Astrocyte (in vitro differentiated cells and primary cell): ENCODE measurements at places on chromosomes 5 and 9. TPM values are rescaled to one million over a fixed set of nuclear protein-coding genes. Genes with fewer than 3 reads are reported as not detected.

DNA sequence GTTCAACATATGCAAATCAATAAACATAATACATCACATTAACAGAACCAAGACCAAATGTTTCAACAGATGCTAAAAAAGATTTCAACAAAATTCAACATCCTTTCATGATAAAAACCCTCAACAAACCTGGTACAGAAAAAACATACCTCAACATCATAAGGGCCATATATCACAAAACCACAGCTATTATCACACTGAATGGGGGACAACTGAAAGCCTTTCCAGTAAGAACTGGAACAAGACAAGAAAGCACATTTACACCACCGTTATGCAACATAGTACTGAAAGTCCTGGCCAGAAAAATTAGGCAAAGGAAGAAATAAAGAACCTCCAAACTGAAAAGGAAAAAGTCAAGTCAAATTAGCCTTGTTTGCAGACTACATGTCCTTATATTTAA lies 93.6 kb downstream of the DTWD2 start:
- DNase-seq: no peak

GRCh38 chr5:38367966-38368365 lies 109.6 kb downstream of the EGFLAM start:
- DNase-seq: no peak

- no peak for DNase-seq
Observed at GRCh38 chr5:61659221-61659696, 327.2 kb downstream of the ZSWIM6 start.

DNA sequence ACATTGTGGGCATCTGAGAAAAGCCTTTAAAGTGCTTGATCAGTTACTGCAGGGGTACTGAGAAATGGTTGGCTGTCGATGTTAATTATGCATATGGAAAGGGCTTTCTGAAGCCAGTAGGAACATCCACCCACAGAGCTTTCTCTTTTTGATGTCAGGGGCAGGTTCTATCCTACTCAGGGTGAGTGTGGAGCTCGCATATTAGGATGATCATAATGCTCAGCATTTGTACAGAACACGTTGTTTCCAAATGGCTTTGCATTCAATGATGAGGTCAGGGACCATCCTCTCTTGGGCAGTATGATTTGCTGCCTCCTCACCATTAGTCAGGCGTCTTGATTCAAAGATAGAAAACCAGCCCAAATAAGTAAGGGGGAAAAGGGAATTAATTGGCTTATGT lies 141.9 kb downstream of the HMHB1 start:
- DNase-seq: no peak

DNA sequence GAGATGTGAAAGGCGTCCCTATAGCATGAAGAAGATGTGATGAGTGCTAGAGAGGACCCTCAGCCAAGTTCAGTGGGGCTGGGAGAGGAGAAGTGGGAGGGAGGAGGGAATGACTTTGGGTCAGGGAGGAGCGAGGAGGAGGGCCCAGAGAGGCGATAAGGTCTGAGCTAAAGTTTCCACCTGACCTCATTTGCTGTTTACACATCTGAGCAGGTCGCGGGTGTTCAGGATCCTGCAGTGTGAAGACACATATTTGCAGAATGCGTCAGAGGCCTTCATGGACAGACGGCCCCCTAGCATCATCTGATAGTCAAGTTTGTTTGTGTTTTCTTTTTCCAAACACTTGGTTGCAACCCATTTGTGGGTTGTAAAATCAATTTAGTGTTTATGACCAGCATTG lies 18.9 kb upstream of the IGFBPL1 start:
- no peak for DNase-seq

DNA sequence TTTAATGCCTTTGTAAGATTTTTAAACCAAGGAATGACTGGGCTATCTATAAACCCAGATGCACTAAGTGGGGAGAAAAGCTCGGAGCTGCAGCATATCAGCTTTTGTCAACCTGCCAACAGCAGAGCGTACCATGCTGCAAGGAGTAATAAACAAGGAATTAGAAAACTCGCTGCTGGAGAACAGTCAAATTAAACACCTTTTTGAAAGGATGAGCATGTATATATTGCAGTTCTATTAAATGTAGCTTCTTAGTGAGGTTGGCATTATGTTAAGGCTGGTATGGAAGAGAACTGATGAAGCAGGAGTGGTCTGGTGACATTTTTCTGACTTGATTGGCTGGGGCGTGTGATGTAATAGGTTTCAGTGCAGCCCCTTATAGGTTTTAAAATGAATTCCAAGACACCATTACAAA lies 74.7 kb downstream of the PIK3R1 start:
- peak; percentile 56 for DNase-seq

- DNase-seq: no peak
Observed at GRCh38 chr5:27414099-27414498, 375.7 kb upstream of the CDH9 start.

GRCh38 chr9:85208666-85209065 lies 533.1 kb downstream of the AGTPBP1 start:
- no peak for DNase-seq

DNA sequence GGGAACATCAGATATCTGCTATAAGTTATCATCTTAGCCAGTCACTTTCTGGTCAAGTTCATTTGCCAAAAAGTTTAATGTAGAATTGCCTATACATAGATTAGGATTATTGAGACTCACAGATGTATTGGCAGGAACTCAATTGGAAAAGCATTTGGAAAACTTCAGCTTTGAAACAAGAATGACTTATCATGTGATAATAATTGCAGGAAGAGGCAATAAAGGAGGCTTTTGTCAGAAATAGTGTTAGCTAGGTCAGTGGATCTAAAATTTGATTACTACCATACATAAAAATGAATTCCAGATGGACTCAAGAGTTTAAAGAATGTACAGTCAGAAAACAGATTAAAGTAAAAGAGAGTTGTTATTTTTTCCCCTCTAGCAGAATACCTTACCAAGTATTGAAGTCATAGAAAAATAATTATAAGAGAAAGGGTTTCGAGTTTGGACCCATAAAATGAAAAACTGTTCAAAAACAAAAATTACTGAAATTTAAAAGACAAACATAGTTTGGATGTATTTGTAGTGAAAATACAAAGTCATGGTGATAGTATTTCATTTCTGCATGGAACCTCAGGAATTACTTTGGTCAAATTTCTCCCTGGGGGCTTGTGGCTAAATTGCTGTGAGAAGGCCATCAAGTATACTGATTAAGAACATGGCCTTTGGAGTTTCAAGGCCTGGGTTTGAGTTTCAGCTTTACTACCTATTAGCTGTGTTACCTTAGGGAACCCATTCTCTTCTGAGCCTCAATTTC lies 159.9 kb downstream of the TMEM38B start:
- no peak for DNase-seq

- DNase-seq: no peak
Observed at GRCh38 chr9:91814753-91815152, 135.3 kb downstream of the ROR2 start.

DNA sequence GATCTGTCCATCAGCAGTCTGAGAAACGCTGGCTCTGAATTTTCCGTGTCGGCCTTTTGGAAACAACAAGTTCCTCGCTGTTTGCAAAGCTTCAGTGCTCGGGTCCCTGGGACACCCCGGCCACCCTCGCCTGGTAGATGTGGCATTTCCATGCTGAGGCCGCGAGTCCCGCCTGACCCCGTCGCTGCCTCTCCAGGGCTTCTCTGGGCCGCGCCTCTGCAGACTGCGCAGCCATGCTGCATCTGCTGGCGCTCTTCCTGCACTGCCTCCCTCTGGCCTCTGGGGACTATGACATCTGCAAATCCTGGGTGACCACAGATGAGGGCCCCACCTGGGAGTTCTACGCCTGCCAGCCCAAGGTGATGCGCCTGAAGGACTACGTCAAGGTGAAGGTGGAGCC lies 4.7 kb downstream of the NTNG2 start:
- DNase-seq: no peak

GRCh38 chr9:17942498-17942897 lies 363.6 kb downstream of the SH3GL2 start:
- DNase-seq: no peak

The ZNF483 gene
- 1.8 and 2.5 TPM in 2 replicates for total RNA-seq
